ENCODE measurements at places on chromosomes 13 and 19. TPM values are rescaled to one million over a fixed set of nuclear protein-coding genes. Genes with fewer than 3 reads are reported as not detected.

- peak; percentile 88 for DNase-seq
Measured at GRCh38 chr19:43934985-43935708, at the start of gene ZNF45. TSS of gene ZNF45 (minus strand) at chr19:43935282. CDS start at chr19:43922185, 13,097 bp downstream.

DNA sequence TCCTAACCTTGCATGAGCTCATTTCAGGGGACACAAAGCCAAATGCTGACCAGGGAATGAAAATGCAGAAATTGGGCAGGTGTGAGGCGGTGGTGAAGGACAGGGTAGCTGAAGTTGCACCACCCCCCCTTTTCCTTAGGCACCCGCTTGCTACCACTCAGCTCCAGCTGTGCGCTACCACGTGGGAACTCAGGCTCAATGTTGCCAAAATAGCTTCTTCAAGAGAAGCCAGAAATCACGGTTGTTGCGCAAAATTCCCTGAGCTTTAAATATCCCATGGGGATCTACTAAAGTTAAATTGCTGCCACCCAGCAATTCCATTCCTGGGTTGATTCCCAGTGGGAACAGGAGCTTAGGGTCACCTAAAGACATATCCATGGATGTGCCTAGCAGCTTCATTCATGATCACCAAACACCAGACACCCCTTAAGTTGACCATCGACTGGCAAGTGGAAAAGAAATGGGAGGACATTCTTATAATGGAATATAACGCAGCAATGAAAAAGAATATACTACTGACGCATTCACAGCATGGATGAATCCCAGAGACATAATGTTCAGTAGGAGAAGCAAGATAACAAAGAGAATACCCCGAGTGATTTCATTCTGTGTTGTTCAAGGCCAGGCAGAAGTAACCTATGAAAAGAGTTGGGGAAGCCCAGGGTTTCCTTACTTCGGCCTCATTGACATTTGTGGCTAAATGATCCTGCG is 12.8 kb upstream of the ADGRL1 start:
- DNase-seq: no peak

GRCh38 chr19:40398417-40399131 is 8.6 kb upstream of the HIPK4 start:
- no peak for DNase-seq

DNA sequence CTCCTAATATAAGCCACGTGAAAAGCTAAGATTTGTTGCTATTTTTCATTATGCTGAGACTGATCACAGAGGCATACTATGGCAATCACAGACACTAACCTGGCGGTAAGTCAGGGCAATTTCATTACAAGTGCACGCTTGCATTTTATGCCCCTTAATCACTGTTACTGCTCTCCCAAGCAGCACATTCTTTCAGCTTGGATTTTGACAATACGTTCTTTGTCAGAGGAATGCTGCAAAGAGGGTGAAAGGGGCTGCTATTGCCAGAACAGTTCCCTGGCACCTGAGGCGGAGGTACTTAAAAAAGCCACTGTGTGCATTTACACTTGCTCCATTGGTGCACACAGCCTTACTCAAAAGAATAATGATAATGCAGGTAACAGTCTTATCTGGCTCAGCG is 346.6 kb downstream of the RFC3 start:
- no peak for DNase-seq

GRCh38 chr19:34507414-34508067 is 26.0 kb downstream of the WTIP start:
- DNase-seq: no peak

- no peak for DNase-seq
Measured at GRCh38 chr13:112695121-112695520, 5.3 kb downstream of the ATP11A start.

The PRR20B gene
- not detected for total RNA-seq

The ADM5 gene
- 1.1 TPM for total RNA-seq

The ABCC4 gene
- 6.6 TPM for total RNA-seq

Data from psoas muscle (tissue), 8 donors.